ENCODE measurements at places on chromosomes 5 and 9. TPM values are rescaled to one million over a fixed set of nuclear protein-coding genes. Genes with fewer than 3 reads are reported as not detected.

DNA sequence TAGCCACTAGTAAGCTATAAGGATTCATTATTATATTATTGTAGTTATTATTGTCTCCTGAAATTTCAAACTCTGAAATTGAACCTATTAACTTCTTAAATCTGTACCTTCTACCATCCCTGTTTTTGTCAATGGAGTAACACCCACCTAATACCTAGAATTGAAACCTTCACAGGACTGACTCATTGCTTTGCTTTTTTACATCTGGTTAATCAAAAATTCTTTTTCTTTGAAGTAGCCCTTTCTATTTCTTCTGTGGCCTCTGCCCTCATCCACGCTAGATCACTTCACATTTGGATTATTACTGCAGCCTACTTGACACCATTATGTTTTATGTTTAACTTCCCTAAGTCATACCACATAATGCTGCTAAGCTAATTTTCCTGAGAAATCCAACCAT lies 35.6 kb downstream of the RBM27 start:
- DNase-seq: no peak

- DNase-seq: no peak
Observed at GRCh38 chr5:153895266-153895665, 143.4 kb downstream of the FAM114A2 start.

DNA sequence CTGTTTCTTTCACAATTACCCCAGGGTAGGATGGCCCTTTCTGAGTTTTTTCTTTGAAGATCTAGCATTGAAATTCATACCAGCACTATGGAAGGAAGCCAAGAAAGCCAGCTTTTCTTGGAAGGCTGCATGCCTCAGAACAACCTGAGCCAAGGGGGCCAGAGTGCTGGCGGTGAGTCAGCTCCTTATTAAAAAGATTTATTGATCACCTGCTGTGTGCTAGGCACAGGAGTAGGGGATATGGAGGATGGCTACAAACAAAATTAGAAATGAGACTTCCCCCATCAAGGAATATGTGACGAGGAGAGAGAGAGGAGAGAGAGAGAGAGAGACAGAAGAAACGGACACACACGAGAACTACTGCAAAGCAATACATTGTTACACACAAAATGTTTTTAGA lies 184.6 kb upstream of the PUM3 start:
- DNase-seq: no peak

DNA sequence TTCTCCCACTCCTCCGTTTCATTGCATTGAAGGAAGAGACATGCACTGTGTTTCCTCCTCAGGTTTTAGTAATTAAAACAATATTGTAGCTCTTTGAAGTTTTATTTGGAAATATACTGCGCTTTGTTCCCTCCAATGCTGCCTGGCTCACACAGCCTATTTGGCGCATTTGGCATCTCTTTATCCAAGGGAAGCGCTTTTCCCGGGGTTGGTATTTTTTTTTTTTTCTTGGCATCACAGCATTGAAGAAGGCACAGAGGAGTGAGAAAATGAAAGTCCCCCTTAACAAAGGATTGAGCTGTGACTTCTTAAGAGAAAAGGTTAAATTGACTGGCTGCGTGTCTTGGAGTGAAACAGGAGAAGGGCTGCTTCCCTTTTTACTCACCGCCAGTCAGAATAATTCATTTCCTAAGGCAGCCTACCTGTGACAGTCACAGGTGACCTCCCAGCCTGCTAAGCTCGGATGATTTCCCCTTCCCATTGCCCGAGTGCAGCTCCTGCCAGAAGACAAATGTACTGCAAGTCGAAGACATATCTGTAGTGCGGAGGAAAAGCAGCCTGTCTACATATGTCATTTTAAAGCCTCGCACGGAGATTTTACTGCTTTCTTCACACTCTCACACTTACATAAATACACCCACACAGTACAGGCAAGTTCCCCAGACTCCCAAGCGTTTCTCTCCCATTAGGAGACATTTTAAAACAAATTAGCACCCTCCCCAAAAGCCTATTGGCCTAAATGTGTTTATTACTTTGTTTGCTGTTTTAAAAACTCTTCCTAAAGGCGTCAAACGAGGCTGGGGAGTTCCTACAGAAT lies 665.5 kb upstream of the ZNF608 start:
- no peak for DNase-seq

DNA sequence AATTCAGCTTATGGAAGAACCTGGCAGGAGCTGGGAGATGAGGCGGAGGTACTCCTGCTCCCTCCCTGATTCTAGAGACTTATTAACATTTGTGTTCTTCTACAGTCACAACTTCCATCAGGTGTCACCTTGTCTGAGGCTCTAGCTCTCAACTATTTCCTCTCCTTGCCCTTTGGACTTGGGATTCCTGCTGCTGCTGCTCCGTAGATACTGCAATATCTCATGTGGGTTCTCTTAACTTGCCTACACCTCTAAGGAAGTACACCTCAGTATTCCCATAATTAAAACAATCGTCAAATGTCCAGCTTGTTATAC lies 21.2 kb downstream of the ANXA1 start:
- DNase-seq: no peak

GRCh38 chr5:126831156-126831555 lies 54.2 kb downstream of the LMNB1 start:
- no peak for DNase-seq

- DNase-seq: no peak
Observed at GRCh38 chr9:126248680-126249079, 77.9 kb upstream of the MVB12B start.

GRCh38 chr9:88926781-88927505 lies 64.3 kb upstream of the S1PR3 start:
- DNase-seq: no peak

DNA sequence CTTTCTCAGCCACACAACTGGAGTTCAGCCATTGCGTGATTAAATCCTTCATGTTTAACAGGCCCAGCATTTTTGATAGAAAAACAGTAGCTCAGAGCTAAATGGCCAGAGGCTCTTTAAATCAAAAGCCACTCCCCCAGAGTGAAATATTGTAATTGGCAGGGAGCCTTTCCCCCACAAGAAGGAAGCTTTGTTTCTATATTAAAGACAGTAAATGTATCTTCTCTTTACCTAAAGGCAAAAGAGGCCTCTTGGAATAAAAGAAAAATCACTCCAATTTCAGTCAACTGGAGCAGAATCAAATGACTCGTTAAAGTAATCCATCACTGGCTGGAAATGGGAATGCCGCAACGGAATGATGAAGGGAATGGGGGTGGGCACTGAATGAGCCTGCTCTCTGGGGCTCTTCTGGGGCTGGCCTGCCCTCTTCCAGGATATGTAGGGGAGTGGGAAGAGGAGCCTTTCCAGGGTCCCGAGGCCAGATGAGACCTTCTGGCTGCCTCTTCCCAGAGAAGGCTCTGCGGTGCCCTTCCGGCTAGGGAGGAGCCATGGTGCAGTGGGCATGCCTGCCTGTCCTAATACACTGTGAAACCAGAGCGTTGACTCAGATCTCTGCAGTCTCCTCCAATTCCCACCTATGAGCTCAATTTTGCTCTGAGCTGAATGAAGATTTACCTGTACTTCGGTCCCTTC lies 45.2 kb downstream of the ANKDD1B start:
- DNase-seq: no peak

DNA sequence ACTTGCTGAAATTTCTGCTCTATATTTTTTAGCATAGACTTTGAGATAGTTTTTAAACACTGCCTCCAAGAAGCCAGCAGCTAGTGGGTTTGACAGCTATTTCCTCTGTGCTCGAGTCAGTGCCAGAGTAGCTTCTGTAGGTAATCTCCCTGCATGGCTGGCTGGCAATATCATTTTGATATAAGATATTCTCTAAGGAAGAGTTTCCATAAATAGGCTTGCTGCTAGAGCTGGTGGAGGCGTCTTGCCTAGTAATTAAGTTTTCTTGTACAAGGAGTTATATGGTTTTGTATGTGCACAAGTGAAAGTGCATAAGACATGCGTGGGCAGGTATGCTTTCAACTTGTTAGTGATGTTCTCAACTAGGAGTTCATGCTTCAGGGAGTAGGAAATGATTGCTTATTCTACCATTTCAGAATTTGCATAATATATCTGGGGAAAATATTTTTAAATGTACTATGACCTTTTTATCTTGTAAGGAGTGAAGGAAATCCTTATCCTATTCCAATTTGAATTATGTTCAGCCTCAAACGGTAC lies 74.1 kb upstream of the CCL21 start:
- DNase-seq: no peak

The PCDH12 gene
- not detected for total RNA-seq

GRCh38 chr9:122346478-122347347 lies 24.1 kb upstream of the PTGS1 start:
- peak; percentile 19 for DNase-seq

DNA sequence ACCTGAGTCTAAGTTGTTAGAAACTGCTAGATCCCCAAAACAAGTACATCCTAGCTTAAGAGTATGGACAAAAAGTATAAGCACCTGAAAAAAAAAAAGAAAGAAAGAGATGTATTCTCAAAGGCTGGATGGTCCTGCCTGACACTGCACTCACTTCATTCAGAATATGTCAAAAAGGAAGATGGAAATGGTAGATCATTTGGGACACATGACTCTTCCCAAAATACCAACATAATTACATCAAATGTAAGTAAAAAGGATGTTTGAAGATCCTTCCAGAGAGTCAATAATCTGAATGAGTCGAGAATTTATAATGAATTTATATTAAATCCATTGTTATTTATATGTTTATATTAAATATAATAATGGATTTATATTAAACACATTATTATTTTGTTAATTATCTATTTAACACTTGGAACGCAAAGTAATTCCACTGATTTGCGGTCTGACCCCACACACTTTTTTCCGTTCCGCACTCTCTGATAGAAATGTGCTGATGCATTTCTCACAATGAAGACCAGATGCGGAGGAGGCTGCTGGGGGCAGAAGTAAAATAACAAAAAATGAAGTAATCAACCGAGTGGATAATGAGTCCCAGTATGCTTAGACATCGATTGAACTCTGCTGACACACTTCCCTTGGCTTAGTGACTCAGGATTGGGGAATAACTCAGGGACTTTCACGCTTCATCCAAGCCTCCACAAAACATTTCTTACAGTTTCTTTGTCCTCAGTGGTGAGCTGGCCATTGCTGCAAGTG lies 201.2 kb downstream of the ADAMTS12 start:
- DNase-seq: no peak

DNA sequence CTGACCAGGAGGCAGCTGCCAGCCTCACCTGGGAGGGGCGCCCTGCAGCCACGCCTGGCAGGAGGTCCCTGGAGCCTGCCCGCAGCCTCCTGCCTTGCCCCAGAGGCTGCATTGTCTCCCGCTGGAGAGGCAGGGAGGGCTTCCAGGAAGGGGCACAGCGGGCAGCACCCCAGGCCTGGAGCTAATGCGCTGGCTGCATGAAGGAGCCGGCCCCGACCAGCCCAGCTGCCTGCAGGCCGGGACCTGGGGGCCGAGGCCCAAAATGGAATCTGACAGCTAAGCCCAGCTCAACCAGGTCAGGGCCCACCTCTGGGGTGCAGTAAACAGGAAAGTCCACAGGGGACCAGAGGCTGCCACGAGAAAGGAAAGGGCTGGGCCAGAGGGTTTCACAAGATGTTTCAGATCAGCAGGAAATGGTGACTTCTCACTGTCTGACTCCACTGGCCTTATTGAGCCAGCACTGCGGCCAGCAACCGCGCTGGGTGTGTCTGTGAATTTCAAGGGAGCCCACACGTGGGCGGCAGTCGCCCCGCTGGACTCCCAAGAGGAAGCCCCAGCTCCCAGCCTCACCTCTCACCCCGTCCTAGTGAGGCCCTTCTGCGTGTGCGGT lies 18.6 kb upstream of the NOTCH1 start:
- no peak for DNase-seq

DNA sequence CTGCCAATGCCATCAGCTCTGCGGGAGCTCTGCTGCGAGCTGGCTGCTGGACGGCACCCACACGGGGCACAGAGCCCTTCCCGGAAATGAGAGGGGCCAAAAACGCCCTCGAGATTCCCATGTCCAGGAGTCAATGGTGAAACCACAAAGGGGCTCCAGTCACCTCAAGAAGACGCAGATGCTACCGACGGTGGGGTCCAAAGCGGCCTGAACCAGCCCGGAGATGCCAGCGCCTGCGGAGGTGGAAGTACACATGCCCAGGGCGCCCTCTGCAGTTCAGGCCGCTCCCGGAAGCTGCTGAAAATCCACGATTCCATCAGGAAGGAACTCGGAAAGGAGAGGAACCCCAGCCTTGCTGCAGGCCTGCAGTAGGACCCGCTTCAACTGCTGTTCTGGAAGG lies 82.4 kb upstream of the SELENOP start:
- DNase-seq: no peak

DNA sequence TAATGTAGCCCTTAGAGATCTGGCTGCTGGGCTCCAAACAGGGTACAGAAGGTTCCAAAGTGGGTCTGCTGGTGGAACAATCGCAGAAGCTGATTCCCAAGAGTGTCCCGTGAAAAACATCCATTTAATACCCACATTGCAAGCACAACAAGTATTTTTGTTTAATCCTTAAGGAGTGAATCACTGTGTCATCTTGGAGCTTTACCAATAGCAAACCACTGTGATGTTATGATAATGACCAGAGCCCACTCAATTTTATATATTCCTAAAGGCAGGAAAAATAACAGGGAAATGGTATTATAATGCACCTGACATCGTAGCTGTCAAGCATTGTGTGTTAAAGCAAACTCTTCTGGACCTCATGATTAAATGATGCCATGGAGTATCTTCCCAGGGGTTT lies 291.9 kb downstream of the FBXL7 start:
- DNase-seq: no peak

The PDE6A gene
- total RNA-seq: not detected

The COL27A1 gene
- total RNA-seq: 162 TPM

DNA sequence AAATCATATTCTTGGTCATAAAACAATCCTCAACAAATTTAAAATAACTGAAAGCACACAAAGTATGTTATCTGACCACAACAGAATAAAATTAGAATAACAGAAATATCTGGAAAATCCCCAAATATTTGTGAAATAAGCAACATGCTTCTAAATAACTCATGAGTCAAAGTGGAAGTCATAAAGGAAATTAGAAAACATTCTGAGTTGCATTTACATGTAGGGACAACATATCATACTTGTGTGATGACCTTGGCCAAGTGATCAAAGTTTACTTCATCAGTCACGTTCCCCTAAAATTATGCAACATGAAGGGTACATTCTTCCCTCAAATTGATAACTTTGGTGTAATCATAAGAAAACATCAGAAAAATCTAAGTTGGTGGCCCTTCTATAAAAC lies 64.7 kb downstream of the CSF2 start:
- no peak for DNase-seq

- no peak for DNase-seq
Observed at GRCh38 chr5:68303754-68304420, 88.3 kb downstream of the PIK3R1 start.

DNA sequence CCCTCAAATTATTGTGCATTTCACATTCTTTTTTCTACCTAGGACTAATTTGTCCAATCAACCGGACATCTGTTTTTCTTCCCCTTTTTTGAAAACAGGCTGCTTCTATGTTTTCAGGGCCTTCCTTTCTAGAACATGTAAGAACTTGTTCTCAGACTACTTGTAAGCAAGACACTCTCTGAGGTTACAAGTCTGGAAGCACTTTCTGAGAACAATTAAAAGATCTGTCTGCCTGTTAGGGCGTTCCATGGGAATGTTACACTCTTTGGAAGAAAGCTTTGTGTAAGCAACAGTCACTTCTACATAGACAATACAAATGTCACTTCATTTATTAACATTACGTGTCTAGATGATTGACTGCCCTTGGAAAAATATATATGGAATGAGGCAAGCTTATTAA lies 50.9 kb upstream of the HSPB3 start:
- no peak for DNase-seq

Measured in progenitor cell of endocrine pancreas (in vitro differentiated cells).